Thyroid gland (tissue), 4 donors: ENCODE measurements at places on chromosomes 7 and 10. TPM values are rescaled to one million over a fixed set of nuclear protein-coding genes. Genes with fewer than 3 reads are reported as not detected.
A peak's percentile ranks its signal among the peaks of the same experiment; 100 is the strongest.

DNA sequence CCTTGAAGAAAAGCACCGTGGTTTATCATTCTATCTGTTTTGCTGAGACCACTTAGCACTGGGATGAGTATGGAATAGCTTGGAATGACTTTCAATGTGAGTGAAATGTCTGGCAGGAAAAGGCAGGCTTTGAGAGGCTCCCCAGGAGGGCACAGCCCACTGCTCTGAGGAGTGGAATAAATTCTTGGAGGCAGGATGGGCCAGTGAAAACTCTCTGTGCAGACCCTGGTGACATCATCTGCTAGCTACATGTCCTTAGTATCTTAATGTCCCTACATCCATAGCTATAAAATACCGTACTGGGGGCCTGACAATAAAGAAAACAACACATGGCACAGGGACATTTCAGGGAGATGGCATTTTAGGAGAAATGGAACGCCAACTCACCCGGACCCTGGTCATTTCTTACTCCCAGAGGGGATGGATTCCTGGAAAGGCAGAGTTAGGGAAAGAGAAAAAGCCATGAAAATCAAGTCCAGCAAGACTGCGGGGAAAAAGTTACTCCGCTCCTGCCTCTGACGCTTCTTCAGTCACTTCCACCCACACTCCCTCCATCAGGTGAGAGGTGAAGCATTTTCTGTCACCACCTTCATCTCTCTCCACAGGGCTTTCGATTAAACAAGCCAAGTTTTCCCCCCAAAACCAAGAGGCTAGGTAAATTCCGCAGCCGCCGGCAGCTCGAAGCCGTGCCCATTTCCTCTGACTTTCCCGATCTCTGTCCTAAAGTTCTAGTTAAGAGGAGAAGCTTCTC, 991 bp downstream of the ZNF239 start:
- H3K4me3 ChIP-seq = peak overlapping the region; percentile 27
- H3K4me1 ChIP-seq = no peaks in the 10 kb centered on the region
- no peaks in the 10 kb centered on the region for H3K36me3 ChIP-seq
- peak overlapping the region; percentile 66 for H3K27ac ChIP-seq
- peak; percentile 54 for DNase-seq
- no peaks in the 10 kb centered on the region for H3K27me3 ChIP-seq

DNA sequence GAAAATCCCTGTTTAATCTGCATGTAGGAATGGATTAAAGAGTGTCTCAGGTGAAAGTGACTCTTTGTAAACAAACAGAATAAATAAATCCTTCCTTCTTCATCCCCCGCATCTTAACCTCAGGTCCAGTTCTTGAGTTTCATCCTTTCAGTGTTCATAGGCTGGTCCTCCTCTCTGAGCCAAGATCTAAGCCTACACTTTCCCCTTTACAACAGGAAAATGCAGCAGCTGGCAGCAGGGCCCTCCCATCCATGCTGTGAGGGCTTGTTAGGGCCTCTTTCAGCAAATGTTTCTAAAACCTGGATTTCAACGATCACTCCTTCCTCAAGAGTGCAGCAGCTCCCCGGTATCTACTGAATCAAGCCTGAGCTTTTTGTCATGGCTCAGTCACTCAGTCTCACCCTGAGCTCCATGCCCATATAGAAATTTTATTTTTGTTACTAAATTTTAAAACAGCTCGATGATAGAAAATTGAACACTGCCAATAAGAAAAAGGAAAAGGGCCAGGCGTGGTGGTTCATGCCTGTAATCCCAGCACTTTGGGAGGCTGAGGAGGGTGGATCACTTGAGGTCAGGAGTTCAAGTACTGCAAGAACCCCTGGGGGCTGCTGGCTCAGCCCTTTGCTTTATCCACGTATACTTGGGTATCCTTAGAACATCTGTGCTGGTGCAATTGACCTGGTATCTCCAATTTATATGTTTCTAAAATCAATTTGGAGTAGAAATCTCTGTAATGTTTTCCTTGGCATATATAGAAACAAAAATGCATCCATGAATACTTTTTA, 15.6 kb downstream of the BLNK start:
- no peak overlapping the region for H3K27ac ChIP-seq
- no peaks in the 10 kb centered on the region for H3K27me3 ChIP-seq
- no peaks in the 10 kb centered on the region for H3K4me1 ChIP-seq
- H3K4me3 ChIP-seq = no peak overlapping the region
- H3K36me3 ChIP-seq = no peaks in the 10 kb centered on the region
- DNase-seq = no peak

Gene HYAL4
- total RNA-seq = 0.89 TPM

- no peak overlapping the region for H3K4me3 ChIP-seq
- no peak for DNase-seq
- H3K27me3 ChIP-seq = no peaks in the 10 kb centered on the region
- H3K36me3 ChIP-seq = no peaks in the 10 kb centered on the region
Observed at GRCh38 chr7:75740846-75741497, 2.2 kb upstream of the HIP1 start.

Gene MRPS33
- total RNA-seq = 24.9 TPM

GRCh38 chr10:50541921-50542320, 81.8 kb downstream of the SGMS1 start:
- H3K36me3 ChIP-seq = no peaks in the 10 kb centered on the region
- DNase-seq = no peak
- no peak overlapping the region for H3K27ac ChIP-seq
- peaks cover 12% of the 10 kb centered on the region for H3K4me1 ChIP-seq
- H3K4me3 ChIP-seq = no peak overlapping the region
- no peaks in the 10 kb centered on the region for H3K27me3 ChIP-seq

Gene JAZF1
- 12.7 TPM for total RNA-seq

Gene TCAF2
- total RNA-seq = 1.7 TPM

DNA sequence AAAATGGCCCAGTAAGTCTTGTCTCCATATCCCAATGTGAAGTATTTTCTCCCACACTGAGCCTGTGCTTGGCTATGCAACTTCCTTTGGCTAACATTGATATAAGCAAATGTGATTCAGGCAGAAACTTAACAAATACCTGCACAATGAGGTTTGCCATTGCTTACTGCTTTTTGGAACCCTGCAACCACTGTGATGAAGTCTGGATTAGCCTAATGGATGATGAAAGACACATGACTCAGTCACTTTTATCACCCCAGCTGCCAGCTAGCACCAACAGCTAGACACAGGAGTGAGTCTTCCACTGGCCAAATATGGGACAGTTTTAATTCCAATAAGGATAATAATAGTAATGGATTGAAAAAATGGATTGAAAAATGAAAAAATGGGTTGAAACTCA, 854.5 kb downstream of the GRM8 start:
- H3K27me3 ChIP-seq = no peaks in the 10 kb centered on the region
- H3K4me1 ChIP-seq = no peaks in the 10 kb centered on the region
- H3K4me3 ChIP-seq = no peak overlapping the region
- H3K27ac ChIP-seq = no peak overlapping the region

DNA sequence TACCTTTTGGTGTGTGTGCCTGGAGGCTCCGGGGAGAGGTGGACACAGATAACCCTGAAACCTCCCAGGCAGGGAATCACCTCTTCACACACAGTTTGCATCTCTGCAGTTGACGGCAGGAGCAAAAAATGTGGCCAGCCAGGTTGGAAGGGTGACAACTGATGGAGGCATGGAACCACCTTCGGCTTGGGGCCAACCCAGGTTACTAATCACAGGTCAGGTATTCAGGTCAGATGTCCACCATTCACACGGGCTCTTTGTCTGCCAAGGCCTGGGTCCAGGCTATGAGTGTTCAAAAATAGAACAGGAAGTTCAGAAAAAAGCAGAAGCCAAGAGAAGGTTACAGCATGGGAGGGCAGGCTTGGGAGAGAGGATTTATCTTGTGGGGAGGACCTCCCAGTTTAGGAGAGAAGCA, 137.2 kb upstream of the EFCAB10 start:
- no peak overlapping the region for H3K27ac ChIP-seq
- no peaks in the 10 kb centered on the region for H3K27me3 ChIP-seq
- DNase-seq = peak; percentile 28

Gene CCDC172
- total RNA-seq = not detected

Gene LDB3
- total RNA-seq = 1.6 TPM

DNA sequence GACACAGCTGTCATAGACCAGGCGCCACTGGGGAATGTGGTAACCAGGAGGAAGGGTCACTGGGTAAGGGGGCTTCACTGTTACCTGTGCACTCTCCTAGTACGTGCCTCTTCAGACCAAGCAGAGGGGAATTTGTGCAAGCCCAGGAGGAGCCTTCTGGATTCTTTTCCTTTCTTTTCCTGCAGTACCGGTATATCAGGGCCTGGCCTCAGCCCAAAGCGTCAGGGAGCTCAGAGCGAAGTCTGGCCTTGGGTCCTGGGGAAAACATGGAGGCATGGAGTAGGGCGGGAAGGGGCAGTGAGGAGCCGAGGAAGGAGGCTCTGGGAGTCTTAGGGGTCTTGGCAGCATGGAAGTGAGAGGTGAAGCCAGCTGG, 133.6 kb upstream of the GDF10 start:
- H3K36me3 ChIP-seq = no peaks in the 10 kb centered on the region
- peaks cover 19% of the 10 kb centered on the region for H3K4me1 ChIP-seq
- no peak for DNase-seq
- H3K27ac ChIP-seq = peak overlapping the region; percentile 18
- H3K4me3 ChIP-seq = no peak overlapping the region

GRCh38 chr10:16927546-16927945, 110.3 kb upstream of the RSU1 start:
- no peaks in the 10 kb centered on the region for H3K4me1 ChIP-seq
- no peak for DNase-seq
- H3K4me3 ChIP-seq = no peak overlapping the region
- H3K27ac ChIP-seq = no peak overlapping the region
- H3K27me3 ChIP-seq = no peaks in the 10 kb centered on the region

GRCh38 chr7:25839084-25839769, 312.8 kb upstream of the NFE2L3 start:
- DNase-seq = no peak
- no peaks in the 10 kb centered on the region for H3K4me1 ChIP-seq
- H3K27me3 ChIP-seq = no peaks in the 10 kb centered on the region
- no peak overlapping the region for H3K27ac ChIP-seq
- H3K36me3 ChIP-seq = no peaks in the 10 kb centered on the region

GRCh38 chr10:111101796-111102195, 25.0 kb downstream of the ADRA2A start:
- no peaks in the 10 kb centered on the region for H3K4me1 ChIP-seq
- no peak overlapping the region for H3K27ac ChIP-seq
- H3K27me3 ChIP-seq = no peaks in the 10 kb centered on the region
- H3K4me3 ChIP-seq = no peak overlapping the region
- H3K36me3 ChIP-seq = no peaks in the 10 kb centered on the region
- no peak for DNase-seq

DNA sequence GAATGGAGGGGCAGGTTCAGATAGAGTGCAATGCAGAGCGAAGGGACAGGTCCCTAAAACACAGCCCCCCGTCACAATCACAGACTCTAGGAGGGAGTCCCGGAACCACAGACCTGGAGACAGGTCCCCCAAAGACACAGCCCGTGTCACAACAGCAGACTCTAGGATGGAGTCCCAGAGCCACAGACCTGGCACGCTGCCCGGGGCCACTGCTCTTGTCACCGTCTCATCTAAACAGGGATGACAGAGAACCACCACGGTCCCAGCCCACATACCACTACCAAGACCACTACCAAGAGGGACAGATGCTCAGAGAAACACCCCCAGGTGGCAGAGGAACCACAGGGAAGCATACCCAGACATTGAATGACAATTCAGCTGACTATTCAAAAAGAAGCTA, 183.9 kb downstream of the TCERG1L start:
- H3K27ac ChIP-seq = no peak overlapping the region
- DNase-seq = peak; percentile 23
- no peaks in the 10 kb centered on the region for H3K36me3 ChIP-seq
- H3K4me3 ChIP-seq = no peak overlapping the region
- H3K27me3 ChIP-seq = no peaks in the 10 kb centered on the region

- no peak for DNase-seq
- no peak overlapping the region for H3K4me3 ChIP-seq
- no peaks in the 10 kb centered on the region for H3K27me3 ChIP-seq
- H3K27ac ChIP-seq = no peak overlapping the region
Observed at GRCh38 chr7:84181628-84182027, 13.0 kb downstream of the SEMA3A start.

DNA sequence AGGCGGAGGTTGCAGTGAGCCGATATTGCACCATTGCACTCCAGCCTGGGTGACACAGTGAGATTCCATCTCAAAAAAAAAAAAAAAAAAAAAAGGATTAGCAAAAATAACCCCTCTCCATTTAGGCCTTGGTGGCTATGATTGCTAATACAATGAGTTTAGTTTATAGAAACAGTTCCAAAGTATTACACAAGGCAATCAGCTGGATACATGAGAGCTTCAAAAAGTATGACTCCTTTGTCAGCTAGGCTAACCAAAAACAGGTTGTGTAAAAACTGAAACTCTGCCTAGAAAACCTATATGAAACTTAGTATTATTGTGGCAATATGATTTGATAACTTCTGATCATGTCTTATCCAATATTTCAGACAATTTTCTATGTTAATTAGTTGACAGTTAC, 57.2 kb downstream of the SUGCT start:
- no peak for DNase-seq
- no peak overlapping the region for H3K27ac ChIP-seq
- H3K36me3 ChIP-seq = no peaks in the 10 kb centered on the region
- no peaks in the 10 kb centered on the region for H3K27me3 ChIP-seq
- H3K4me3 ChIP-seq = no peak overlapping the region
- H3K4me1 ChIP-seq = no peaks in the 10 kb centered on the region

Gene DGKB
- 0.11 TPM for total RNA-seq

- H3K4me1 ChIP-seq = peaks cover 17% of the 10 kb centered on the region
- no peak for DNase-seq
- H3K27ac ChIP-seq = no peak overlapping the region
- no peaks in the 10 kb centered on the region for H3K27me3 ChIP-seq
- no peaks in the 10 kb centered on the region for H3K36me3 ChIP-seq
Observed at GRCh38 chr10:86583983-86584382, 62.4 kb upstream of the WAPL start.

- H3K4me3 ChIP-seq = no peak overlapping the region
- H3K4me1 ChIP-seq = no peaks in the 10 kb centered on the region
- H3K27ac ChIP-seq = no peak overlapping the region
- no peaks in the 10 kb centered on the region for H3K27me3 ChIP-seq
- no peak for DNase-seq
Observed at GRCh38 chr7:17855202-17855601, 85.1 kb downstream of the SNX13 start.

Gene ACTR3C
- 17.9 TPM for total RNA-seq

Gene AGR2
- total RNA-seq = 2.6 TPM

- DNase-seq = peak; percentile 58
- H3K4me3 ChIP-seq = no peak overlapping the region
- H3K4me1 ChIP-seq = peaks cover 6% of the 10 kb centered on the region
- no peaks in the 10 kb centered on the region for H3K36me3 ChIP-seq
- H3K27me3 ChIP-seq = no peaks in the 10 kb centered on the region
Observed at GRCh38 chr10:113441220-113441619, 111.6 kb upstream of the HABP2 start.

- peaks cover 3% of the 10 kb centered on the region for H3K4me1 ChIP-seq
- no peaks in the 10 kb centered on the region for H3K36me3 ChIP-seq
- H3K27ac ChIP-seq = peak overlapping the region; percentile 94
- no peak overlapping the region for H3K4me3 ChIP-seq
- DNase-seq = peak; percentile 21
Observed at GRCh38 chr10:13099144-13099665, 758 bp upstream of the OPTN start.
